ENCODE measurements at places on chromosomes 16 and 17.

DNA sequence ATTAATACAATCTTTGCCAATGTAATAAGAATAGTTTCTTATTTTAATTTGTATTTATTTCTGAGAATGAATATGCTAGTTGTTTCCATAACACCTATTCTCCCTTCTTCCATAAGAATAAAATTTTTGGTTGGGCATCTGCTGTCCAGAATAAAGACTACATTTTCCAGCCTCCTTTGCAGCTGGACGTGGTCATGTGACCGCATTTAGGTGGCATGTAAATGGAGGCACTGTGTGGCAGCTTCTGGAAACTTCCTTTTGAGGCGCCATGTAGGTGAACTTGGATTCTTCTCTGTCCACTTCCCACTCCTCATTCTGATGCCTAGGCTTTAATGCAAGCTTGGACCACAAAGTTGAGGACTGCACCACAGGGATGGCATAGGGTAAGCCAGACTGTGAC lies 215.4 kb upstream of the AXIN2 start:
- no peak for DNase-seq

GRCh38 chr17:30519707-30520106 lies 42.5 kb downstream of the GOSR1 start:
- DNase-seq, result no peak

DNA sequence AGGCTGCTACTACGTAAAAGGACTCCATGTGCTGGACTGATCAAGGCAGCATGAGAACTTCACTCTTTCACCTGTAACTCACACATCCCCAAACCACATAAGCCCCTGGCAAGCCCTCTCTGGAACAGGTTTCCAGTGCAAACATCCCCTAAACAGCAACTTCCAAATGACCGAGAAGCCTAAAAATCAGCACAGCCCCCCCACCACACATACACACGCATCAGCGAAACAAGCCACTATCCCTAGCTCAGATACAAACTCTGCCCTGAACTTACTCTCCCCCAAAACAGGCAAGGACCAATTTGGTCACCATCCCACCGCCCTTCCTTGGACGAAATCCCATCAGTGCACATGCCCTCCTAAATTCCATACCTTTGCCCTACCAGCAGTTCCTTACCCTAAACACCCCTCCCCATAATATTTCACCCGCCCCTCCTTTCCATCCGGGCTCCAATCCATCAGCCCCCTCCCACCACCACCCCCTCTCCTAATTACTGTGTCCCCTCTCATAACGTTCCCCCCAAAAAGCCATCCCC lies 735 bp downstream of the LSM12 start:
- DNase-seq, result peak; percentile 16

- DNase-seq, result peak; percentile 74
Measured at GRCh38 chr17:81665205-81666091, 957 bp downstream of the OXLD1 start.

DNA sequence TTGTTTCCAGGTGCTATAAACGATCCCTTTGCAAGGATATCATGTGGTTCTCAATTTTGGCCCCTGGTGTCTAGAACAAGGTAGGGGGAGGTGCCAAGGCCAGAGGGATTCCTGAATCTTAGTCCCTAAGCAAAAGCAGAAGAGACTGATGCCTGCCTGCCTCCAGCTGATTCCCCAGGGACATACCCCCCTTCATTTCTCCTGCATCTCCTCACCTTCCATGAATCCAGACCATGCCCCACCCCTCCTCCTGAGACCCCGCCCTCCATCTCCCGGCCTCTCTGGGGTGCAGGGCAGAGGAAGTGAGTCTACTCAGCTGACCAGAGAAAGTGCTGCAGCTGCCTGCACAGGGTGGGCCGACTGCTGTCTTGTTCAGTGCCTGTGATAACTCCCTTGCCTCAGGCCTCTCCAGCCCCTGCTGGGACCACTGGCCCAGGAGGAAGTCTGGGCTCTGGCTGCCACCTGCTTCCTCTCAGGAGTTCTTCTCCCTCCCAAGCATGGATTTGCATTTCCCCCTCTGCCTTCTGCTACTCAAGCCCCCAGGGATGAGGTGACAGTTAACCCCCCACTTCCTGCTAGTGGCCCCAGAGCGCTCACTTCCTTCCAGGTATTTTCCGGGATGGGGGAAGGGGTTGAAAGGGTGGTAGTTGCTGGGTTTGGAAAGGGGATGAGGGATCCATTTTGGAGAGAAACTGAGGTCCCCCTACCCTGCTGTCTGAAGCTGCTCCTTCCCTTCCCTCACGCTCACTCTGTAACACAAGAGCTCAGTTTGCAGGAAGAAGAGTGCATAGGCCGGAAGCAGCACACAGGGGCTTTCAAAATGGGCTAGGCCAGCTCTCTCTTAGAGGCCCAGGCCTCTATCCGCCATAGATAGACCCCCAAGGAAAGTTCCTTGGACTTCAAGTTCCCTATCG lies 10.5 kb upstream of the TSPOAP1 start:
- DNase-seq, result peak; percentile 95
